NCI-H526 treated with DMSO at 0.1 percent for 48 hours (cell line): ENCODE measurements at places on chromosomes 3 and 15.

GRCh38 chr3:106035619-106036018 is 166.8 kb upstream of the CBLB start:
- DNase-seq, result no peak

- no peak for DNase-seq
These were observed 187.5 kb downstream of the SPATA16 start for GRCh38 chr3:172953571-172953970.

- DNase-seq, result no peak
These were observed 13.5 kb downstream of the IQGAP1 start for GRCh38 chr15:90401495-90401894.

DNA sequence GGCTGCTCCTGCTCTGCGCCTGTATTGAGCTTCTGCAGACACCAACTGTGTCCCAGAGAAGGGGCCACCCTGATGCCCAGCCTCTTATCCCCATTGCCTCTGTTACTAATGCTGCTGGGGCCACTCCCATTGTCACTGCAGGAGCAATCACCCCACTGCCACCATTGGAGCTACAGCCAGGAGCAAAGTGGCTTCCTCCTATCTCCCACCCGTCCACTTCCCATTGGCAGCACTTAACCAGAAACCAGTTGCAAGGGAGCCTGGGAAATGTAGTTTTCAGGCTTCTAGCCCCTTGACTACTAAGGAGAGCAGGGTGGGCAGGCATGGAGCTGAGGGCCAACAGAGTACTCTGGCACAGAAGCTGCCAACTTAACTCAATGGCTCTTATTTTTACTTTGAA is 55.9 kb upstream of the KLF13 start:
- no peak for DNase-seq

DNA sequence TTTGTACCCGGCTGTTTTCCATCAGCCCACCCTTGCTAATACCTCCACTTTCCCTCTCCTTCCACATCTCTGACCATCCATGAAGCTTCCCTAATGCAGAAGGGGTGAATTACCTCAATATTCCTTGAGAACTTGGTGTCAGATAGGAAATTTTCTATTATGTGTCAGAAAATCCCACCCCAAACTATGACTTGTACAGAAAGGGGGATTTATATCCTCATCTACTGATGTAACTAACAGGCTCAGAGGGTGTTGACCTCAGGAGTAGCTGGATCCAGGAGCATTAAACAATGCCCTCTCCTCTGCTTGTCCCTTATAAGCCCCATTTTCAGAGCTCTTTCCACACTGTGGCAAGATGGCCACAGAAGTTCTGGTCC is 242.8 kb upstream of the TLE3 start:
- no peak for DNase-seq

DNA sequence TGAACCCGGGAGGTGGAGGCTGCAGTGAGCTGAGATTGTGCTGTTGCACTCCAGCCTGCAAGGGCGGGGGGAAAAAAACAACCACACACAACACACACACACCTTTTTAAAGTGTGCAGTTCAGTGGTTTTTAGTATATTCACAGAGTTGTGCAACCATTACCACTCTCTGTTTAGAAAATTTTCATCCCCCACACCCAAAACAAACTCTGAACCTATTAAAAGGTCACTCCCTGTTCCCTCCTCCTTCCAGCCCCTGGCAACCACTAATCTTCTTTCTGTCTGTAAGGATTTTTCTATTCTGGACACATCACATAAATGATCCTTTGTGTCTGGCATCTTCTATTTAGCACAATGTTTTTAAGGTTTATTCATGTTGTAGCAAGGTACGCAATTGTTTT is 159.1 kb downstream of the ATG7 start:
- no peak for DNase-seq

DNA sequence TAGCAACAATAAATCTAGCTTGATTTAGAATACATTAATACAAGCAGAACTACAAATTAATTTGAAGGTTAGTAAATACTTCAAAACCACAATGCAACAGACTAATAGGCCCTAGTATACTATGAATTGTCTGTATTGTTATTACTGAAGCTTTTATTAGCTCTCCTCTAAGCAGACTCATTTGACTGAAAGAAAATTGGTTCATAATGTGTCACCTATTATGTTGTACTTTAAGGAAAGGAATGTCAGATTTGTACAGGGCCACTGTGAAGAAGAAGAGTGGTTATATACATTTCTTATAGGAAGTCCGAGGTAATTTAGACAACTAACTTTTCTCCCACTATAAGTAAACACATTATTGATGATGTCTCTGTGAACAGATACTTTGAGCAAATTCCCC is 954.5 kb downstream of the ZPLD1 start:
- DNase-seq, result no peak

- no peak for DNase-seq
These were observed 118.3 kb upstream of the TUSC7 start for GRCh38 chr3:116591236-116591635.

DNA sequence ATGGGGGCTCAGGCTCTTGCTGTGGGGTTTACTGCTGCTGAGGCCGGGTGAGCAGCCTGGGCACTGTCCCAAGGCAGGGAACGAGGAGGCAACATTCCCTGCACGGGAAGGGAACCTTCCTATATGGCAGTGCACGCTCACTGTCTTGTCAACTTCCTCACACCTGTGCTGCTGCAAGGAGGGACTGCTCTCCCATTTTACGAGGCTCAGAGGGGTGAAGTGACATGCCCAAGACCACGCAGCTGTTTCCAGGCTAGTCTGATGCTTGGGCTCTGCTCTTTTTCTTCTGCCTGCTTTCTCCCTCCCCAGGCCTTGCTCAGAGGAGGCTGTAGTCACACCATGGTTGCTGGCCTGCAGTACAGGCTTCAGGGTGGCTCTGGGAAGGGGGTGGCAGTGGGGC is 41.5 kb downstream of the SPSB4 start:
- DNase-seq, result no peak

DNA sequence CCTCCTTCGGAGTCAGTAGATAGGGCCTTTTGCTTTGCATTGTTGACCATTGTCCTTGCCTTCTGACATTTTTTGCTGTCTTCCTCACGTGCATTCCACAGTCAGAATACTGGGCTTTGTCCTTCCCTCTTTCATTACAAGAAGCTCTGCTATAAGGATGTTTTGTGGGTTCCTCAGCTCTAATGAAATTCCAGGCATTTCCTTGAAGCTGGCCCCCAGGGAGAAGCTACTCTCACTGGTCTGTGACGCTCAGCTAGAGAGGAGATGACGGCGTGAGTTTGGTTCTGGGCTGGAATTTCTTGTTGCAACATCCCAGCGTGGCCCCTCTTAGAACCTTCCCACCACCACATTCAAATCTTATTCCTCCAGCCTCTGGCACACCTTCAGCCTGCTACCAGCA is 210.2 kb downstream of the TJP1 start:
- DNase-seq, result no peak

DNA sequence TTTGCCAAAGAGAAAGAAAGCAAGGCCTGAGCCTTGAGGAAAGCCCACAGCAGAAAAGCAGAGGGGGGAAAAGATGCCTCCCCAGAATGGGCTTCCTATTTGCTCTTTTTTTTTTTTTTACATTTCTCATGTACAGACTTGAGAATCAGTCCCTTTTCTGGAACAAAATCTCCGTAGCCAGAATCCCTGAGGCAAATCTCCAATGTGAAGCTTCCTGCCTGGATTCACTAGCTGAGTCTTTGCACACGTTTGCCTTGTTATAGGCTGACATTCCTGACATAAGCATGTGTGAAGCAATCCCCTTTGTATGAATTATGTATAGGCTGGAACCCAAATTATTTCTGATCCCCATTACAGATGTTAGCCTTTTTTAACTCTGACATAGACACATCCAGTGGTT is 52.2 kb upstream of the ACTL6A start:
- DNase-seq, result no peak

DNA sequence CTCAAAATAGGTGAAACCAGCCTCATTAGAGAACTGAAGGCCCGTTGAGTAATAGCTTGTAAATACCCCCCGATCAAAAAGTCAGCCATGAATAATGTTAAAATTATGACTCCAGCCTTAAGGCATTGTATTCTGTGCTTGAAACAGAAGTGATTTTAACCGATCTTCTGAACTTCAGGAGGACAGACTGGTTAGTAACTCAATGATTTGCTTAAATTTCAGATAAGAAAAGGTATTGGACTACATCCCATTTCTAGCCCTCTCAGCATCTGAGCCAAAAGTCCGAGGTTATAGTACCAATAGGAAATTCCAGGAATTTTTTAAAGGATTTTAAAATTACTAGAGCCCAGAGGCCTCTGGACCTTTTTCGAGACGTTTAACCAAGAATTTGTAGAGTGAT is 67.7 kb upstream of the FGF12 start:
- DNase-seq, result no peak

GRCh38 chr3:99506-99905 is 97.1 kb upstream of the CHL1 start:
- peak; percentile 73 for DNase-seq

DNA sequence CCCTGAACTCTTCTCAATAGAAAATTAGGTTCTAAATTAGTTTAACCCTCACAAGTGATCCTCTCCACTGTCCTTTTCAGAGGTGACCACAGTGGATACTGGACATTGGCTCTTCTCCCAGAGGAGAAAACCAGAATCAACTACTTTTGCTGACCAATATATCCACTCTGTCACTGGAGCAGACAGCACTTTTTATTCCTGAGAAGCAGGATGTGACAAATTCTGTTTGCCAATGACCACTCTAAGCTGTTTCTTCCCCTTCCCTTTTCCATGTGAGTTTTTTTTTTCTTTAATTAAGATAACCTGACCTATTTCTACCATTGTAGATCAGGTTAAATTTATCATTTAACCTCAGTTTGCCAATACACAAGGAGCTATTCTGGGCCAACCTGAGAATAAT is 79.7 kb upstream of the ZNF280D start:
- no peak for DNase-seq

GRCh38 chr3:101531473-101532086 is 18.6 kb upstream of the SENP7 start:
- no peak for DNase-seq

DNA sequence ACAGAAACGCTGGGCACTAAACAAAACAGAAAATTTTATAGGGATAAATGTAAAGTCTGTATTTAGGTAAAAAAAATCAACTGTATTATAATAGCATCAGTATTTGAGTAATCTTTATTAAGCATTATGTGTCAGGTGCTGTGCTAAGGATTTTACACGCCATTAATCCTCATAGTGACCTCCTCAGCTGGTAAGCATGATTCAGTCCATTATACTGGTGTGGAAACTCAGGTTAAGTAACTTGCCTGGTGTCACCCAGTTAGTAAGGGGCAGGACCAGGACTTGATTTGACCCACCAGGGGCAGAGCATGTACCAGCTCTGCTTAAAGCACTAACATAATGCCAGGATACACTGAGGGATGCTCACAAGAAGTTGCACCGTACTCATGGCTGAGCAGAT is 4.8 kb downstream of the MYO5C start:
- DNase-seq, result no peak

GRCh38 chr15:36925653-36926426 is 174.5 kb downstream of the MEIS2 start:
- peak; percentile 15 for DNase-seq

- peak; percentile 56 for DNase-seq
These were observed 33.9 kb upstream of the CDCP1 start for GRCh38 chr3:45180051-45180450.

DNA sequence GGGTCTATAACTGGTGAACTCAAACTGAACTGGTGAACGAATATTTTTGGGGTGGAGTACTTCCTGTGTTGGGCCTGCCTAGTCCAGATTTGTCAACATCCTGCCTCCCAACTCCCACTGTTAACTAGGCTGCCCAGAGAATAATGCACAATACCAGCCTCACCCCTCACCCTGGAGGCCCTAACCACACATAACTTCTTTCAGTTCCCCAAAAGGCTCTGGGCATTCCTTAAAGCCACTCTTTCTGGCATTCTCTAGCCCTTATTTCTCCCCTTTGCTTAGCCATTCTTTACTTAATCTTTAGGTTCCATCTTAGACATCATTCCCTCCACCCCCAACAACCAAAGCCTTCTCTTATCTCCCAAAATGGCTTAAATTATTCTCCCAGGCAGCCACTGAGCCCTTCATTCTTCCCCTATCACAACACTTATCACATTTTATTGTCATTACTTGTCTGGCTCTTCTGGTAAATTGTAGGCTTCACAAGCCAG is 9.1 kb upstream of the SEC11A start:
- DNase-seq, result no peak

- DNase-seq, result no peak
These were observed 34.7 kb upstream of the RBP1 start for GRCh38 chr3:139574026-139574947.

GRCh38 chr15:94234300-94234699 is 2.9 kb downstream of the MCTP2 start:
- DNase-seq, result no peak

- DNase-seq, result no peak
These were observed 139.0 kb downstream of the CHDH start for GRCh38 chr3:53707222-53707621.

DNA sequence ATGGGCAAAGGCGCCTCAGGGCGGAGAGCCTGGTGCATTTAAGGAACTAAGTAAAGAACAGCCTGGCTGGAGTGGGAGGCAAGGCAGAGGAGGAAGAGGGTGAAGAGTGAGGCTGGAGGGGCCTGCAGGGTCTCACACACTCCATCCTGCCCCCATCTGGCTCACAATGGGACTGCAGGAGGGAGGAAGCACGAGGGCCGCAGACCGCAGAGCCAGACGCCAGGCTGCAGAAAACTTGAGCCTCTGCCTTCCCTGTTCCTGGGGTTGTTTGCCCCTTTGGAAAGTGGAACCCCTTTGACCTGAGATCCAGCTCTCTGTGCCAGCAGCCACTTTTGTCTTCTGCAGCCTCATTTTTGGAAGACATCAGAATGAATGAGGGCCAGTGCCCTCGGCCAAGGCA is 138.0 kb downstream of the SRGAP3 start:
- no peak for DNase-seq
